ENCODE measurements at places on chromosomes 16 and 17.

GRCh38 chr17:73909186-73909585 lies 264.9 kb upstream of the SDK2 start:
- DNase-seq: no peak

DNA sequence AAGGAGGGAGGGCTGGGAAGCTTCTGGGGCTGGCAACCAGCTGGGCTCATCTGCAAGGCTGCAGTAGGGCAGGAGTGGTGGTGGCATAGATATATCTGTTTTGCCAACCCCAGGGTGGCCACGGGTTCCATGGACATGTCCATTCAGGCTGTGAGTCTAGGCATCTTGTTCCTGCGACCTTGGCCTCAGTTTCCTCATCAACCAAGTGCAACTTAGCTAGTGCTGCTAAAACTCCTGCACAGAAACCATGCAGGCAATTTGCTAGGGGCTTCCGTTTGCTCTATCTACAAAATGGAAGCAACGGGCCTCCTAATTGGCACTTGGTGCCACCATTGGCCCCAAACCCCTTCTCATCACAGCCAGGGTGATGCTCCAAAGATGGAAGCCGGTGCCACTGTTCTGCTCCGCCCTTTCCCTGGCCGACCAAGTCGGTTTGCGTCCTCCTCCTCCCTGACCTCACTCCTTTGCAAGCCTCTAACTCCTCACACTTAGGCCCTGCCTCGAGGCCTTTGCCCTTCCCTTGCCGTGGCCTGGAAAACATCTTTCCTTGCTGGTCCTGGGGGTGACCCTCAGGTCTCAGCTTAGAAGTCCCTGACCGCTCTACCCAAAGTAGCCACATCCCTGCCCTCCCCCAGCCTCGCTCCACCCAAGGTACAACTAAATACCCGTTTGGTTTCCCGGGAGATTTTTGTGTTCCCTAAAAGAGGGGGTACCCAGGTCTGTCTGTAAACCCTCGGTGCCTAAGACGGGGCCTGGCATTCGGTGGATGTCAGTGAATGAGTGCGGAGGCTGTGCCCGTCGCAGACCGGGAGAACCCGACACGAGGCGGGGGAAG lies 1.2 kb downstream of the SREBF1 start:
- no peak for DNase-seq

GRCh38 chr17:63476459-63476853 lies 405 bp upstream of the ACE start:
- DNase-seq: peak; percentile 13

- no peak for DNase-seq
Observed at GRCh38 chr16:54936979-54937670, 6.5 kb downstream of the IRX5 start.

DNA sequence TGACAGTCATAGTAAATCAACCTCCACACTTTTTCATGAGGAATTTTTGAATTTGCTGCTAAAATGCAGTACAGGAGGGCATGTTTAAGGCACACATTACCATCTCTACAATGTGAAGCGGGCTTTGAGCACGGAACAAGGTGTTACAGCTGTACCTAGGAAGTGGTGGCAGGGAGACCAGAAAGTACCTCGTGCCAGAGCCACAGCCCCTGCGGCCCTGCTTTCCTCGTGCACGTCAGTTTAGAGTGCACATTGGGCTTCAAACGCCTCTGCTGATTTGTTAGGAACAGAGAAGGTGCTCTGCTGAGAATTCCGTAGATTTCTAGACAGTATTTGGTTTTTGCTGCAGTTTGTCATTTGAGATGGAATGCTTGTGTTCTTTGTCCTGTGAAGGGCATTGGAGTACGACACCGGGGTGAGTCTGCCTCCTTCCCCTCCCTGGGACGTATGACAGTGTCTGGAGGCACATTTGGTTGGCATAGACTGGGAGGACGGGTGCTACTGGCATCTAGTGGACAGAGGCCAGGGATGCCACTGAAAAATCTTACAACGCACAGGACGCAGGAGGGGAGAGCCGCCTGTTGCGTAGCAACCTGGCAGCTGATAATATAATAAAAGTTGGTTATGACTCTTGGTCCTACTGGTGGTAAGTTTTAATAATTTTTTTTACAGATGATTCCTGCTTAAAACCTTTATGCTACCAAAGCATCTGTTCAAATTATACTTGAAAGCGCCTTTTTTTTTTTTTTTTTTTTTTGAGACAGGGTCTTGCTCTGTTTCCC lies 9.1 kb downstream of the FOXK2 start:
- DNase-seq: peak; percentile 84

DNA sequence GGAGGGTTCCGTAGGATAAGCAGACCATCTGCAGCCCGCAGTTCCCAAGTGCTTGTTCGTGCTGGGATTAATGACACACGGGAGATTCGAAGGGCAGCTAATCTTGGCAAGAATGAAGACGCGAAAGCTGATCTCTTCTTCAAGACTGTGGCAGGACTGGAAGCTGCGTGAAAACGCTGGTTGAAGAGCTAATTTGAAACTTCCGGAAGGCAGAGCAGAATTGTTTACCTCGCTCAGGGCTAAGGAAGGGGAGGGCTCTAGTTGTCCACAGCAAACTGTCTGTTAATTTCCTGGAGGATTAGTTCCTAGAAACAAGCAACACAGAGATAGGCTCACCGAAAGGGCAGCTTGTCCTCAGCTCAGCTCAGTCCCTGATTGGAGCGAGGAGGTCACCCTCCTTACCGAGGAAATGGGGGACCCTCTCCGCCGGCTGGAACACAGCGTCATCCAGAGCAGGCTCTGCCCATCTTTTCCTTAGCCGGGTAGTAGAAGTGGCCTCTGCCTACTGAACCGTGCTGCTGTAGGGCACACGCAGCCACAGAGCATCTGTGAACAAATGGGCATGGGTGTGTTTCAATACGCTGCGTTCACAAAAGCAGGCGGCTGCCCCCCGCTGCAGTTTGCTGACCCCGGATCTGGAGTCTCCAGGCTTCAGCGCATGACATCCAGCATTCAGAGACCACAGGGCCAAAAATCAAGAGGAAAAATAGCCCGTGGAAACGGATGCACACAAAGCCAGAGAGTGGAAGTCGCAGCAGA lies 16.7 kb upstream of the BAIAP2 start:
- no peak for DNase-seq

GRCh38 chr16:17770104-17770503 lies 299.3 kb upstream of the XYLT1 start:
- no peak for DNase-seq

DNA sequence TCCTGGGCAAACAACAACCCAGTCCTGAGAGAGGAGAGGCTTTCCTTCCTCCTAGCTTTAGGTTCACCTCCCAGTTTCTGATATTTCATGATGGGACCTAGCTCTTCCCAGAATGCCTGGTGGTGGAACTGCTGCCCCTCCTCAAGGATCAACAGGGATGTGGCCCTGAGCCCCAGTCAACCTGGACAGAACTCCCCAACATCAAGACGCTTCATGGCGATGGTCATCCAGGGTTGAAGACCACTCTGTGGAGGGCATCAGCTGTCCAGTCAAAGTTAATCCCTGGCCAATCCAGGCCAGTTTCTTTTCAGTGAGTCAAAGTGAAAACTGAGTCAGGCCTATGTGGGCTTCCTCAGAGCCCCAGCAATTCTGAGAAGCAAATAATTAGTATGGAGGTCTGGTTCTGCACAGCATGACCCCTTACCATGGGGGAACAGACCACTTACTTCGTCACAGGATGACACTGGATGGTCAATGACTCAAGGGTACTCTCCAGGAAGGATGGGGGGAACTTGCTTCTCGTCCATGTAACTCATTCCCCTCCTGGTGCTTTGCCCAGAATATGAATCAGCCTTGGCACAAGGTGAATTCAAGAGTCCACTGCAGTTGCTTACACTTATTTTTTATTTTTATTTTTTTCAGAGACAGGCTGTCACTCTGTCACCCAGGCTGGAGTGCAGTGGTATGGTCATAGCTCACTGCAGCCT lies 14.7 kb upstream of the XYLT2 start:
- DNase-seq: no peak

- DNase-seq: no peak
Observed at GRCh38 chr16:68179196-68179795, 56.6 kb downstream of the ESRP2 start.

- DNase-seq: no peak
Observed at GRCh38 chr17:57946798-57947358, 8.3 kb downstream of the CUEDC1 start.

DNA sequence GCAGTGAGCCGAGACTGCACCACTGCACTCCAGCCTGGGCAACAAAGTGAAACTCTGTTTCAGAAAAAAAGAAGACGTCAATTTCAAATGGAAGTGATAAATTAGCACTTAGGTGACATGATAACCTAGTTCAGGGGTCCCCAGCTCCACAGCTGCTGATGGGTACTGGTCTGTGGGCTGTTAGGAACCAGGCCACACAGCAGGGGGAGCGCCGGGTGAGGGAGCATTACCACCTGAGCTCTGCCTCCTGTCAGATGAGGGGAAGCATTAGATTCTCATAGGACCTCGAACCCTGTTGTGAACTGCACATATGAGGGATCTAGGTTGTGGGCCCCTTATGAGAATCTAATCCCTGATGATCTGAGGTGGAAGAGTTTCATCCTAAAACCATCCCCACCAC lies 253.0 kb downstream of the FOXL1 start:
- DNase-seq: no peak

- no peak for DNase-seq
Observed at GRCh38 chr17:39676198-39676819, 8.1 kb downstream of the PNMT start.

- DNase-seq: peak; percentile 33
Observed at GRCh38 chr17:4142107-4142900, 526 bp downstream of the ZZEF1 start.

DNA sequence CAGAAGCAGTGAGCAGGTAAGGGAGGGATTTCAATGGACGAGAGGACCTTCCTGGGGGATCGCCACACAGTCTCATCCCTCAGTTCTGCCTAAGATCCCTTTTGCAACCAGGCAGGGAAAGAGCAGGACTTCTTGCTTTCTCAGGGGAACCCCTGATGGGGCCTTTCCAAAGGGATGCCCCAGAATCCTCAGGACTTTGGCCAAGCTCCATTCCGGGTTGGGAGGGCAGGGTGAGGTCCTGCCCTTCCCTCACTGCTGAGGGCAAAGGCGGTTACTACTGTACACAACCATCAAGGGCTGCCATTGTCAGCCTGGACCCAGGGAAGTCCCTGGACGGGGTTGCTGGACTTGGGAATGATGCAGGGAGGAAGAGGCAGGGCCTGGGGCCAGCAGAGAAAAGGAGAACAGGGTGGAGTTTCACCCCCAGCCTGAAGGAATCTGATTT lies 9.7 kb downstream of the PRR29 start:
- DNase-seq: no peak

DNA sequence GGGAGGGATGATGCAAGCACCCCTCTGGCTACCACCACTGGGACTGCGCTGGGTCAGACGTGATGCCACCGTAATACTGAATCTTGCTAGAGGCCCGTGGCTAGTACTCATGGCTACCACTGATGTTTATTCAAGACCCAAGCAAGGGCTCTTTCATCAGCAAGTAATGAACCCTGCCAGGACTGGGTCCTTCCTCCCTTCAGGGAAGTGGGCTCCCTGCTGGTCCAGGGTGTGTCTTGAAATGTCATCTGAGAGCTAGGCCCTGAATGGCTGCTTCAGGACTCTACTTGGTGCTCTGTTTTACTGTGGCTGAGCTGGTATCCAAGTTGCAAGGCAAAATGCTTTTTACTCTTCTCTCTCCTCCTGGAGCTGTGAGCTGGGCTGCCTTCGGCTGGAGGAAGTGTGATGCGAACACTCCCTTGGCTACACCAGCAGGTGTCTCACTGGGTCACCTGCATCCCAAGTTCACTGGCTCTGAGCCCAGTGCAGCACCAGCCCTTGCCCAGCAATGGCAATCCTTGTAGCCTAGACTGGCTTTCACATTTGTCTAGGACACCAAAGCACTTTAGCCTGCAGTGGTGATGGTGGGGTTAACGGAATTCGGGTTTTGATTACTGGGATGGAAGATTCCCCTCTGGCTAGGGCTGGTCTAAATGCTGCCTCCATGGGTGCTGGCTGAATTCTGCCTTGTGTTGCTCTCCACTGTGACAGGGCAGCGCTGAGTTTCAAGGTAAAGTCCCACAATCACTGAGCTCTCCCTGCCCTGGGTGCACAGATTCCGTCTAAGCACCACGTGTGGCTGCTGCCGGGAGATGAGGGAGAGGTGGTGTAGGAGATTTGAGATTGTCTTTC lies 98.6 kb downstream of the USP22 start:
- no peak for DNase-seq

GRCh38 chr17:30332057-30332542 lies 1.8 kb downstream of the TMIGD1 start:
- DNase-seq: no peak

DNA sequence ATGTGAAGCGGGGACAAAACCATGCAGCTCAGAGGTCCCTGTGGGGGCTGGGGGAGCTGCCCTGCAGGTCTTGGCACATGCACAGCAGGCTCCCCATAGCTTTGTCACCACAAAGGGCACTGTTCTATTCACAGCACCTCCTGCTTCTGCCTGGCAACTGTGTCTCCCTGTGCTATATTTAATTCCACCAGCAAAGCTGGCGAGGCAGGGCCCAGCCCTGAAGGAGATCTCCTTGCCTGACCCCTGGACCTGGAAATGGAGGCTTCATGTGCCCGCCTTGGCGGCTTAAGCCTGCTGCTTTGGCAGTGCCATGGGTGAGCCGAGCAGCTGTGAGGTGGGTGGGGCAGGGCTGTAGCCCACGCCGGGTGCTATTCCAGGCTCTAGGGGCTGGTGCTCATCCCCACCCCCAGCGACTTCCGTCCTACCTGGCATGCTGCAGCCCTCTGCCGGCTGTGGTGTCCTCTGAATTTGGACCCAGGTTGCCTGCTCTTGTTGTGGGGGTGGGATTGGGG lies 6.8 kb downstream of the LDHD start:
- peak; percentile 62 for DNase-seq

DNA sequence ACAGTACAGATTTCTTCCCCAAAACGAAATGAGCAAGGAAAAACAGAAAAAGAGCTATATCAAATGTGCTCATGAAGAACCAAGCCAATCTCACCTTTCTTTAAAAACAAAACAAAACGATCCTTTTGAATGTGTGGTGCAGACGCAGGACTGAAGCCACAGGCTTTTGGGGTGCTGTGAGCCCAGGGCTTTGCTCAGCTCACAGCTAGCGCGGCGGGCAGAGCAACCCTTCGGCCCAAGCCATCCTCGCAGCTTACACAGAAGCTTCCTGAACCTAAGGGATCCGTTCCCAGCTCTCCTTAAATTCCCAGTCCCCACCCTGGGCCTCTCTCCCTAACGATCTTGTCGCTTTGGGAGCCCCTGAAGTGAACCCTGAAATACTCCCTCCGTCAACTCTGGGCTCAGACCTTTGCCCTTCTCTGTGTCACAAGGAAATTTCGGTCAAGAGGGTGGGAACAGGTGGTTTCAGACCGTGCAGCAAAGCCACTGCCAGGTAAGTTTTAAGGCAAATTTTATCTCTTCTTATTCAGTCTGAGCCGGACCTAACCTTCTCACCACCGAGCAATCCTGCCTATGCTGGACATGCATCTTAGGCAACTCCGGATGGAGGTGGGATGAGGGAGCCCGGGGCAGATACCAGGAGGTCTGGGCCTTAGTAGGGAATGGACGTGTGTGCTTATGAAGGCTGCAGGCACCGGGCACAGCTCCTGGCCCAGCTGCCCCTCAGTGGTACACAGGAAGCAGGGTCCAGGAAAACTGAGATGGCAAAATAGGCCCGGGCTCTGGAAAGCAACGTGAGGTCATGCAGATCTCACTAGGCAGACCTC lies 52.0 kb downstream of the COTL1 start:
- no peak for DNase-seq

GRCh38 chr17:31858642-31859486 lies at the start of gene COPRS:
Gene COPRS, minus strand, starts transcription at chr17:31859244. Its CDS starts 45 bp downstream, at chr17:31859199.
- DNase-seq: peak; percentile 97

GRCh38 chr17:14429084-14429483 lies 128.2 kb downstream of the HS3ST3B1 start:
- no peak for DNase-seq

All from cerebellum (tissue), 4 donors.